RPMI7951 (cell line): ENCODE measurements at places on chromosomes 3 and 15.
A peak's percentile ranks its signal among the peaks of the same experiment; 100 is the strongest.

GRCh38 chr15:86620157-86620556 lies 540.5 kb downstream of the AGBL1 start:
- no peak for DNase-seq

GRCh38 chr3:159919873-159920272 lies 68.8 kb upstream of the IL12A start:
- peak; percentile 63 for DNase-seq

DNA sequence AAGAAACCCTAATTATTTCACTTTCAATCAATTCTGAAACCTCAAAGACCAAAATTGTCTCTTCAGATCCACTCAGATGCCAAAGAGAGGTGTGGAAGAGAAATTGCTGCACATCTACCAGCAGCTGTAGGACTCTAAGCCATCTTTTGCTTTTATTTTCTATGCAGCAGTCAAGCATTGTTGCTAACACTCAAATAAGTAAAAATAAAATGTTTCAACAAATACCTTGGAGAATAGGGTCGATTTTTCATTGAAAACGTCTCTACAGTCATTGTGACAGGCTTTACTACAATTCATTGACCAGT lies 66.4 kb upstream of the CFAP20DC start:
- DNase-seq = no peak

- DNase-seq = no peak
Observed at GRCh38 chr3:8737301-8737700, 3.7 kb downstream of the CAV3 start.

DNA sequence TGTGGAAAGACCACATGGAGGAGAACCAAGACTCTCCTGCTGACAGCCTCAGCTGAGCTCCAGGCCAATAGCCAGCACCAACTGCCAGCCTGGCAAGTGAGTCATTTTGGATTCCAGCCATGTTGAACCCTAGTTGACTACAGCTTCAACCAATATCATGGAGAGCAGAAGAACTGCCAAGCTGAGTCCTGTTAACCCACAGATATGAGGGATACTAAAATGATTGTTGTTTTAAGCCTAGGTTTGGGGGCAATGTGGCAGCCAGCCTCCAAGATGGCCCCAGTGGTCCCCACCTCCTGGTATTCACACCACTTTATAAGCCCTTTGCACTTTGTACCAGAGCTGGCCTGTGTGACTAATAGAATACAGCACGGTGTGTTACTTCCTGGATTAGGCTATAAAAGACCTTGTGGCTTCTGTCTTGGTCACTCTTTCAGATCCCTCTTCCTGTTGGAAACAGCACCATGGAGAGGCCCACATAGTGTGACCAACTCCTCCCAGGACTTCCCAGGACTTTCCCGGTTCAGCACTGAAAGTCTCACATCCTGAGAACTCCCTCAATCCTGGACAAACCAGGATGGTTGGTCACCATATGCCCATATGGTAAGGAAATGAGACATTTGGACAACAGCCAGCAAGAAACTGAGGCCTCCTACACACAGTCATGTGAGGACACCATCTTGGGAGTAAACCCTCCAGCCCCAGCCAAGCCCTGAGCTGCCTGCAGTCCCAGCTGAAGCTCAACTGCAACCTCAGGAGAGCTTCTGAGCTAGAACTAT lies 32.4 kb upstream of the CDV3 start:
- DNase-seq = peak; percentile 96

GRCh38 chr3:73364517-73364916 lies 260.2 kb downstream of the PDZRN3 start:
- no peak for DNase-seq

GRCh38 chr3:45773714-45774449 lies 22.5 kb downstream of the SLC6A20 start:
- no peak for DNase-seq

DNA sequence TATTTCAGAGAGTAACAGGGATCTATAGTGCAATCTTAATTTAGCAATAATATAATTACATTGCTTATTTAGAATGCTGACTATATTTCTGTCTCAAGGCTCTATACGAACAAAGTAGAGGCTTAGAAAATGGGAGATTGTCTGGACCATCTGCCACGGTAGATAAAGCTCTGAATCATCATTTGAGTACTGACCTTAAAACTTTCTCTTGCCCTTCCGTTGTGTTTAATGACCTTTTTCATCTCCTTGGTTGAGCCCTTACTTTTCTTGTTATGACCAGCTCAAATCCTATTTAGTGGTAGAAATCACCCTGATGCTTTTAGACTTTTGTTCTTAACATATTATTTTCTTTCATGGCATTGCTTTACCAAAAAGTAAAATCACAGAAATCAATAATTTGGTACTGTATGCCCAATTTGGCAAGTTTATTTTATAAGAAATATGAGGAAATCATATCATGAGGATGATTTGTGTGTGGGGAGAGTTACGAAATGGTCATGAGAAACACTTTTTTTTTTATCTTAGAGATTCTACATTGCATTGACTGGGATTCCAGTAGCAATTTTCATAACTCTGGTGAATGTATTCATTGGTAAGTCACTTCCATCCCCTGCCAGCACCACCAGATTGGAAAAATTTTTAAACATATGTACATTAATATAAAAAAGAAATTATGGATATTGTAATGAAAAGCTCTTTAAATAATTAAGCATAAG lies 11.0 kb downstream of the NDUFB5 start:
- DNase-seq = peak; percentile 10

DNA sequence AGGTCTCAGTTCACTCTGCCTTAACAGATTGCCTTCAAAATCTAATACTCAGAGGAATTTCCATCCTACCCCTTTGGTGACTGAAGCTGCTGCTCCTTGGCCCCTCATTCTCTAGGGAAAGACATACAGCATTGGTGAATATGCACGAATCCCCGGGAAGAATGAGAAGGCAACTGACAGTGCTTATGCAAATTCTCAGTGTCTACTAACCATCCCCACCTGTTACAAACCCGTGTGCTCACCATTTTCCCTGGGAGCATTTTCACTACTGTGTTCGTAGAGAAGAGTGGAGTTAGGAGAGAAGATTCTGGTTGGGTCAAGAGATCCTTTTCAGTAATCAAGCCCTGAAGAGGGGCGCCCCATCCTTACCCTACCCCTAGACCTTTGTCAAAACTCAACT lies 37.7 kb downstream of the SYNM start:
- no peak for DNase-seq

DNA sequence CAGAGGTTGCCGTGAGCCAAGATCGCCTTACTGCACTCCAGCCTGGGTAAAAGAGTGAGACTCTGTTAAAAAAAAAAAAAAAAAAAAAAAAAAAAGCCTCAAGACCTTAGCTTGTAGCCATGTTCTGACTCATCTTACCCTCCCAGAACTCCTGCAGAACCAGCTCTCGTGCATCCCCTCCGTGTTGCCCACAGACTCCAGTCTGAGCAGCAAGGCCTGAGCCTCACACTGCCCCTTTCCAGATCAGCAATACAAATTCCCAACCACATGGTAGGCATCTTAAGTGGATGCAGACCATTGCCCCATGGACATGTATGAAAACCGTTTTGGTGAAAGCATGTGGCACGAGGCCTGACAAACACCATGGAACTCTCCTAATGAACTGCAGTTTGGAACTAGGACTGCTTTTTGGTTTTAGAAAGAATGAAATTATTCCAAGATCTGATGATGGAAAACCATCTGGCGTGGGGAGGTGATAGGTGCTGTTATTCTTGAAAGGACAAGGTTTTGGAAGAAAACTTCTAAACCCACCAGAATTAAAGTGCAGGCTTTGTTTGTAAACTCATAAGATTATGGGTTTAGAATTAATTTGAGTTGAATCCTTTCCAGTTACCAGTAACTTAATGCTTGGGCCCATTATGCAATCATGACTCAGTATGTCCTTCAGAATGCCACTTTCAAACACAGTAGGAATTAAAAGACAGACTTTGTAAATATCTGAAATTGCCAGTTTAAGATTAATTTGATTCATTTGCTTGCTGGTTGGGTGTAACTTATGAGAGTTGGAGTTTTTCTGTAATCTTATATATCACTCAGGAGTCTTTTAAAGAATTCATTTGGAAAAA lies 163.7 kb upstream of the LRTM1 start:
- DNase-seq = peak; percentile 62

GRCh38 chr3:52406231-52406661 lies 38.7 kb downstream of the SEMA3G start:
- no peak for DNase-seq

- no peak for DNase-seq
Observed at GRCh38 chr3:185504636-185505035, 5.8 kb upstream of the TMEM41A start.

DNA sequence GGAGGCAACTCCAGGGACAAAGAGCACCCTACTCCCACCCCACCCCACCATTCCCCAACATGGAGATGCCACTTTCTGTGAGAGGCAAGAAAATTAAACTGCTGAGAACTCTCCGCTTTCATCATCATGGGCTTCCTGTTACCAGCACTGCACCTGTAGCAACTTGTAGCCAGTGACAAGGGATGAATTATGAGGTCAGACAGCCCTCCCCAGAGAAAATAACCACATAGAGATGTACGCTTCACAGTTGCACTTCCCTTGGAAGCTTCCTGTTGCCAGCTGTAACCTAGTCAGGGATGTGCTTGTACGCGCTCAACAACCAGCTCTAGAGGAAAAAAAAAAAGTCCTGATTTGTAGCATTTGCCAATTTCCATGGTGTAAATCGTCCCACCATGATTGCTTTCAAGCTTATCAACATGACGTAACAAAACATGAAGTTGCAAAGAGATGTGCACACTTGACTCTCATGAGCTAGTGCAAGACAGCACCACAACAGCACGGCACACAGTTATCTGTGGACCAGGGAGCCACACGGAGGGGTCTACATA lies 145.4 kb downstream of the RAB11A start:
- no peak for DNase-seq

DNA sequence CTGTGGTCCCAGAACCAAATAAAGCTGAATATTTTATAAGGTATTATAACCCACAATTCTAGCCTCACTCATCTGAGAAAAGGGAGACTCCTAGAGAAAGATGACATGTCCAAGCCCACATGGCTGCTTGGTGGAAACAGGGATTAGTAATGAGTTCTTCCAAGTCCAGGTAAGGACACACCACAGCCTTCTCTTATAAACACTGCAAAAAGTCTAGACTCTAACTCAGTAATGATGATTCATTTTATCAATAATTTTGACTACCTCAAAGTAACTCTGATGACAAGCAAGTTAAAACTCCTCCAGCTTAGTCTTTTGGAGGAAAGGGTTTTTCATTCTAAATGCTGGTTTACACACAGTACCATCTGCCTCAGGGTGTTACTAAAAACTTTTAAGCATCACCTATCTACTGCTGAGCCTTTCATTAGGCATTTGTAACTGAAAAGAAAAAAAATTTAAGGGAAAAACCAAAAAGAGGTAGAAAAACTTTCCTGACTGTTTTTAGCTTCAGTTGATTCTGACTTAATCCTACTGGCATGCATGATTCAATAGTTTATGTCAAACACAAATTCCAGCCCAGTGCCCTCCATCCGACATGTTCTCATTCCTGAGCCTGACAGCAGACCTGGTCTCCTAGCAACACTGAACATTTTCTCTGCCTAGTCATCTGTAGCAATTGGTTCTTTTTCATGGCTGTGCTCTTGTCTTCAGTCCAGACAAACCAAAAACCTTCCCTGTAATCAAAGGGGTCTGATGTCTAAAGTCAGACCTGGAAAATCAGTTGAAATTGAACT lies 43.9 kb downstream of the P3H2 start:
- DNase-seq = peak; percentile 95

GRCh38 chr15:87843312-87843711 lies 413.2 kb downstream of the NTRK3 start:
- DNase-seq = no peak

- DNase-seq = peak; percentile 71
Observed at GRCh38 chr3:63349583-63350573, 71.8 kb downstream of the SYNPR start.
